T-cell (primary cell): ENCODE measurements at places on chromosomes 4 and X. TPM values are rescaled to one million over a fixed set of nuclear protein-coding genes. Genes with fewer than 3 reads are reported as not detected.
A peak's percentile ranks its signal among the peaks of the same experiment; 100 is the strongest.

The WNK3 gene
- 0.29 TPM for total RNA-seq

The CEP135 gene
- 20.7 TPM for total RNA-seq

The CD40LG gene
- total RNA-seq = 38.1 TPM

The RS1 gene
- total RNA-seq = not detected

The EREG gene
- 0.79 TPM for total RNA-seq

The SSX4B gene
- total RNA-seq = not detected

GRCh38 chrX:10769195-10769594 lies 148.8 kb upstream of the MID1 start:
- DNase-seq = no peak

GRCh38 chrX:130082244-130083106 lies 27.8 kb downstream of the ELF4 start:
- peak; percentile 57 for DNase-seq

GRCh38 chr4:146525754-146526153 lies 4.0 kb upstream of the SLC10A7 start:
- DNase-seq = no peak

DNA sequence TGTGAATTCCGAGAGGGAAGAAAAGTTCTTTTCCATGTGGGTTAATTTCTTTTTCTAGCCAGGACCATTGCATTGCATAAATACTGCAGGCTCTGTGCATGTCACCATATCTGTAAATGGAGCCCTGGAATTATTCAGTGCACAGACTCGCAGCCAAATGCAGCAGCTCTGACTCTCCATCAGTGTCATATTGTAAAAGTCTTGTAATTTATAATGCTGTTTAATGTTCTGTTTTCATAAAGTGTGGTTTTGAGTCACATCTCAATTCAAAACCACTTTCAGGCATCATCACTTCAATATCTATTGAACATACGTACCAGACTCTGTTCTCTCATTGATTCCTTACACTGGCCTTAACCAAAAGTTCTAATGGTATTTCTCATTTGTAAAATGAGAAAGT lies 193.9 kb upstream of the RPL34 start:
- DNase-seq = no peak

GRCh38 chr4:63937961-63938360 lies 471.3 kb downstream of the TECRL start:
- DNase-seq = no peak
